ENCODE measurements at places on chromosomes 12 and 14. TPM values are rescaled to one million over a fixed set of nuclear protein-coding genes. Genes with fewer than 3 reads are reported as not detected.

ANO4 gene
- polyA plus RNA-seq = not detected

PLD4 gene
- 0.53 TPM for polyA plus RNA-seq

TPPP2 gene
- not detected for polyA plus RNA-seq

CISTR gene
- polyA plus RNA-seq = not detected

SYNDIG1L gene
- polyA plus RNA-seq = 0.04 TPM

SLC6A15 gene
- polyA plus RNA-seq = 2.6 TPM

RNASE4 gene
- polyA plus RNA-seq = 4.4 TPM

DACT1 gene
- polyA plus RNA-seq = 0.14 TPM

TRIM9 gene
- 0.06 TPM for polyA plus RNA-seq

KRT3 gene
- 2.4 TPM for polyA plus RNA-seq

FGF6 gene
- not detected for polyA plus RNA-seq

TSPAN19 gene
- not detected for polyA plus RNA-seq

SRRM4 gene
- polyA plus RNA-seq = under 0.01 TPM

CLEC6A gene
- polyA plus RNA-seq = not detected

A2M gene
- polyA plus RNA-seq = 18.0 TPM

TEX52 gene
- polyA plus RNA-seq = not detected

CTSG gene
- 0.14 TPM for polyA plus RNA-seq

SLC2A3 gene
- polyA plus RNA-seq = 1.2 TPM

MUCL1 gene
- not detected for polyA plus RNA-seq

SERPINA9 gene
- polyA plus RNA-seq = not detected

PTGER2 gene
- 0.41 TPM for polyA plus RNA-seq

LRFN5 gene
- 0.14 TPM for polyA plus RNA-seq

SLCO1B1 gene
- polyA plus RNA-seq = not detected

FGF23 gene
- polyA plus RNA-seq = not detected

NOVA1 gene
- 1.4 TPM for polyA plus RNA-seq

CCDC177 gene
- polyA plus RNA-seq = 0.04 TPM

CHFR gene
- polyA plus RNA-seq = 20.4 TPM

DTX1 gene
- 0.59 TPM for polyA plus RNA-seq

OR4L1 gene
- polyA plus RNA-seq = not detected

COPZ1 gene
- 48.8 TPM for polyA plus RNA-seq

CIT gene
- polyA plus RNA-seq = 4.1 TPM

KCNMB4 gene
- 0.51 TPM for polyA plus RNA-seq

Data from esophagus (tissue), 2 donors.